ENCODE measurements at places on chromosomes 16 and 17. TPM values are rescaled to one million over a fixed set of nuclear protein-coding genes. Genes with fewer than 3 reads are reported as not detected.

DNA sequence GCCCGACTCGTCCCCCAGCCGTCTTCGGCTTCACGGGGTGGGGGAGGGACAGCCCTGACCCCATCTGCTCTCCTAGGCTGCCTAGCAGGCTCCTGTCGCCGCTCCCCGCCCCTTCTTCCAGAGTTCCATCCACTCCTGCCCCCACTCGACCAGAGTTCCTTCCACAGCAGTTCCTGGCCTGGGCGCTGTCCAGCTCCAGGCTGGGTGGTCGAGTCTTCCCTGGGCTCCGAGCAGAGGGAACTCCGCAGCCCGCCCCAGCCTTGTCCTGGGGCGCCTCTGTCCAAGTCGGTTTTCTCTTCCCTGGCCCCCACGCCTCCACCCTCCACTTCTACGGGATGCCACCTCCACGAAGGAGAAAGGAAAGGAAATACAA, 1.4 kb downstream of the PYY start:
- DNase-seq = no peak

Gene RARA
- total RNA-seq = 85.5 TPM

Gene CORO6
- 4.0 TPM for total RNA-seq

Gene MPV17L
- total RNA-seq = 0.27 TPM

- no peak for DNase-seq
Measured at GRCh38 chr17:6090253-6090652, 20.1 kb downstream of the WSCD1 start.

Gene ZG16B
- total RNA-seq = not detected

- no peak for DNase-seq
Measured at GRCh38 chr16:25729188-25729915, 37.6 kb downstream of the HS3ST4 start.
